ENCODE measurements at places on chromosomes 5 and 9.

GRCh38 chr9:127067603-127068220, 54.7 kb downstream of the ANGPTL2 start:
- no peak for DNase-seq

GRCh38 chr5:179258922-179259730, 86.1 kb downstream of the ADAMTS2 start:
- no peak for DNase-seq

DNA sequence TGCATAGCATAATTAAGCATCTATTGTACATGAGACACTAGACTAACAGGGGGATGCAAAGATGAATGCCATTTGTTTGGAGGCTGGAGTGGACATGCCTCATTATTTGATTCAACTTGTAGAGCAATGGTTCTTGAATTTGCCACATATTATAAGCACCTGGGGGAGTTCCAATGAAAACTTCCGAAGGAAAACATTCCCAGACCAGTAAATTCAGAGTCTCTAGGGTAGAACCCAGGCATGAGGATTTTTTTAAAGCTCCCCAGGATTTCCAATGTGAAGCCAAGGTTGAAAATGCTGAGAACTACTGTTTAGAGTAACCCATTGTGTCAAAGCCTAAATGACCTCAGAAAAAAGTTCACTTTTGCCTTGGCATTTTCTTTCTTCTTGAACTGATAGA, 93.9 kb upstream of the ITGA1 start:
- DNase-seq = no peak

DNA sequence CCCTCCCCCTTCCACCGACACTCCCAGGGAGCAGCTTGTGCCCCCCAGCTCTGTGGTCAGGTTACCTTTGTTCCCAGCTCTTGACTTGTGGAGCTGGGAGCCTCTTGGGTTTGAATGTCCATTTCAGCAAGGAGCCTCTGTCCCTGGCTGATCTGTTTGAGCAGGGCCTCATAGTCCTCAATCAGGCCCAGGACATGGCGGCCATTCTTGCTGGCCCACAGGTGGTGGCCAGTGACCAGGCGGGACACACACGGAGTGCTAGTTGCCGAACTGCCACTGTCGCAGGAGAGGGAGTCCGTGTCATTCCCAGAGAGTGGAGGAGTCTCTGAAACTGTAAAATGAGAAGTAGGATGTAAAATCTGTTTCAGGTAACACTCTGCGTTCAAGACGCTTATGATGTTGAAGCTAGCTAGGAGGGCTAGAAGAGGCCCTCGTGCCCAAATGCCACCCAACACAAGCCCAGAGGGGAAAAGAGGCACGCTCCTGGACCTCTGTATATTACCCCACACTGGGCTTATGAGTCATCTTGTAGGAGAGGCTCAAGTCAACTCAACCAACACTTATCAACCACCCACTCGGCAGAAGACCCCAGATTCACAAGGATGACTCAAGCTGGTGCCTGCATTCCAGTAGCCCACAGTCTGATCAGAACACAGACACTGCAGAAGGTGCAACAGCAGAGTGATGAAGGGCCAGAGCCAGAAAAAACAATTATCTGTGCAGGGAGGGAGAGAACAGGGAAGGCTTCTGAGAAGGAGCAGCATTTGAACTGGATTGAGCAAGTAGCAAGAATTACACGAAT, 177.0 kb downstream of the CDK5RAP2 start:
- DNase-seq = no peak

DNA sequence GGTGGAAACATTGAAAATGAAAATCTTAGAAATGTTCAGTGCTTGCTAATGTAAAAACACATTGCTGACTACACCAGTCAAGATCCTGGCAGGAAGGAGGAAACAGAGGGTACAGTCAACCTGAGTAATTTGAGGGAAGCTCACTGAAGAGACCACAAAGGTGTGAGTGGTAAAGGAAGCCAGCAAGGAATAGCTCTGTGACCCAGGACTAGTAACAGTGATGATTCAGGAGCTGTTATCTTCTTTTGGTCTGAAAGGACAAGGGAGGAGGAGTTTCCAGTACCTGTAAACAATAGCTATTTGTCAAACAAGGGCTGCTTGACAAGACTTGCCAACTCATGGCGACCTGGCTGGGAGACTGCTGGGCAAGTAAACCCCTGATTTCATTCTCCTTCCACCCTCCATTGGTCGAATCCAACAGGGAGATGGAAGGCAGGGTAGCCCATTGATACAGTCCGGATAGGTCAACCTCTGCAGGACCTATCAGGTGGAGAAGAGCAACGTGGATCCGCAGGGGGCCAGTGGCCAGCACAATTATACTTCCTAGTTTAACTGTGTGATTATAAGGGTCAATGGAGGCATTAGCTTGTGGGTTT, 68.1 kb downstream of the MAMDC2 start:
- no peak for DNase-seq

GRCh38 chr9:33129886-33130881, 37.0 kb downstream of the B4GALT1 start:
- peak; percentile 46 for DNase-seq

DNA sequence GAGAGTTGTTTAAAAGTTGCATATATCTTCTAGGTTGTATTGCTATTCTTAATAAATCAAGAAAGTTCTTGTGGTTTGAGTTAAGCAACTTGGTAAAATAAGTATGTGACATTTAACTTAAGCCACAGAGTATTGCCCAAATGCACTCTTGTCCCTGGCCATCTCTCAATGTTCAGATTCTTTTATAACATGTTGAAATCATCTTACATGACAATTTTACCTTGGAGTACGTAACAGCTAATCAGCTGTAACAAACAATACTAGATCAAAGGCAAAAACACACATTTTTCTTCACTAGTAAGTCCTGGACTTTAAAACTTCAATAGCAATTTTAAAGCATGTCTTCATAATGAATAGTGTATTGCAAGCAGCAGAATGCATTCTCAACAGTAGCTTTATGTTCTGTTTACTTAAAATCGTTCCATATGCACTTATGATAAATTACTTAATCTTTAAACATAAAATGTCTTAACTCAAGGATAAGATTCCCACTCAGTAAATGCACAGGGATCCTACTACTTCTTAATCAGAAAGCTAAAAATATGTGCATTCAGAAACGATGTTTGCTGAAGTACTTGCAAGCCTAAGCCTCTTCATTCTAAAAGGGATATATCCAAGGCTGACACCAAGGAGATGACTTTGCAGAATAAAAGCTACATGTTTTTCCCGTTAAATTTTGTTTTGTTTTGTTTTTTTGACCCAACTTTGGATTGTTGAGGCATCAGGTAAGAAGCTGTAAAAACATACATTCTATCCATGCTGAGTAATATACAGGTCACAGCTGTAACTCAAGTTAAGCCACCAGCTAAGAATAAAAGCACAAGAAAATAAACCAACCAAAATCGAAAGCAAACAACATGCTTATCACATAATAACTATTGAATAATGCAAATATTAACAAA, 86.1 kb upstream of the NFIB start:
- no peak for DNase-seq

DNA sequence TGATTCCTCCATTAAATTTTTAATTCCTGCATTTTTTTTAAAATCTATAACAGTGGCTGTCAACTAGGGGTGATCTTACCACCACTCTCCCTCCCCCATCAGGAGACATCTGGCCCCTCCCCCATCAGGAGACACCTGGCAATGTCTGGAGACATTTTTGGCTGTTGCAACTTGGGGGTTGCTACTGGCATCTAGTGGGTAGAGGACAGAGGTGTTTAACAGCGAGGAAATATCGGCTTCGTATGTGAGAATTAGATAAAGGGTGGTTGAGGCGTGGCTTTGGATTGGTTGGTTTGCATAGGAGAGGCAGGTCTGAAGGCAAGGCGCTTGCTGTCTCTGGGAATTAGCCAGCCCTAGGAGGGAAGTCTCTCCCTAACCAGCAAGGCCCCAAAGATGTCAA, 10.5 kb downstream of the CDHR2 start:
- peak; percentile 20 for DNase-seq

- DNase-seq = no peak
Measured at GRCh38 chr5:4189317-4189716, 593.7 kb downstream of the IRX1 start.

DNA sequence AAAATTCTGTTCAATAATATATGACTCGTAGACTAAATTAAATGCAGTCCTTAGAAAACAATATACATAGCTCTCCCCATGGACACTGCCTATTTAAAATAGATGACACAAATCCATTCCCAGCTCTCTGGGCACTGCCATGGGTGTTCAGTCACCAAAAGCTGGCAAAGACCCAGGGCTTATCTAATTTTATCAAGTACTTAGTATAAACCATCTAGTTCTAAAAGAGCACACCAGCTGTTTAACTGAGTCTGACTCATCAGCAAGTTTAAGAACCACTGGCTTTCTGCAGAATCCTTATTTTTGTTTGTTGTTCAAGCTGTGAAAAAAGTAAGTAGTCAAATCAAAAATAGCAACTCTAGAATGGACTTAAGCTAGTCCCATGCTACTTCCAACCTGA, 107.6 kb downstream of the PLPP1 start:
- DNase-seq = no peak

GRCh38 chr5:31900296-31900865, 261.4 kb downstream of the PDZD2 start:
- DNase-seq = no peak

GRCh38 chr5:142826741-142827492, 56.7 kb downstream of the ARHGAP26 start:
- no peak for DNase-seq

DNA sequence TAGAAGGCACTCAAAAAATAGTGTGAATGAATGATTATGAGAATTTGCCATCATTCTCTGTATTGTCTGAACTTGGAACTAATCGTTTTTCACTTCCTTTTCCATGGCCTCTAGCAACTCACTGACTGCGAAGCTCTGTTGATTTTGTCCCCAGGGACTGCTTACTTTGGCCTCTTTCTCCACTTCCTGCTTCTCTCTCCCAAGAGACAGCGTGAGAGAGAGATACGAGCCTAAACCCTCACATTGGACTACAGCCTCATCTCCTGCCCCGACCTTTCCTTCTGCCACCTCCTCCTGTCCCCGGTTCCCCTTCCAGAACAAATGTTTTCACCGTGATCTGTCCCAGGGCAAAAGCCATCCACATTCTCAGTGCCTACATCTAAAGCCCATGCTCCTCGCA, 300.8 kb upstream of the PANK3 start:
- DNase-seq = peak; percentile 13

DNA sequence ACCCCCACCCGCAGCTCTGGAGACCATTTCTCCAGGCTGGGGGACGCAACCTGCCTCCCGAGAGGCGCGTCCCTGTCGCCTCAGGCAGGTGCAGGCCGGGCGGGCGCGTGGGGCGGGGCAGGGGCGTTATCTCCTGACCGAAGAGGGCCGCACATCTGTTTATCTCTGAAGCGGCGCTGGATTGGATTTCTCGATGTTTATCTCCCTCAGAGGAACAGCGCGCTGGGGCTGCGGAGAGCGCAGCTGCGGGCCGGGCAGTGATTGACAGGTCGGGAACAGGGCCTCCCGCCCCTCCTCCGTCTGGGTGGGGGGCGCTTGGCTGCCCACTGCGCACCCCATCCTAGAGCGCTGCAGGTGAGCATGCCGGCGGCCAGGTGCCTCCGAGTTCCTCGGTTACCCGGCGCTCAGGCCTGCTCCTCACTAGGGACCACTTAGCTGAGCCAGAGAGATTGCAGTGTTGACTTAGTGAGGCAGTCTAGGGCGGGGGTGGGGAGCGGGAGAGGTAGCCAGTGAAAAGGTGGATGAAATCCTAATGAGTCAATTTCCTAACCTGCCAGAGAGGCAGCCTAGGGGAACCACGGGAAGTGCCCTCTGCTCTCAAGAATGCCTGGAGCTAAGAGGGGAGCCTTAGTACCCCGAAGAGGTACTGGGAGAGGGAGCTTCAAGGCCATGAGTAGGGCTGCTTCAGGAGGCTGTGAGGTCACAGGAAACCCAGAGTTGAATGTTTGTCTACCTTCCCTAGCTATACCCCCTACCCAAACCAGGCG, 39.6 kb upstream of the TIFAB start:
- no peak for DNase-seq

GRCh38 chr9:70589571-70590314, 175.3 kb upstream of the KLF9 start:
- no peak for DNase-seq

DNA sequence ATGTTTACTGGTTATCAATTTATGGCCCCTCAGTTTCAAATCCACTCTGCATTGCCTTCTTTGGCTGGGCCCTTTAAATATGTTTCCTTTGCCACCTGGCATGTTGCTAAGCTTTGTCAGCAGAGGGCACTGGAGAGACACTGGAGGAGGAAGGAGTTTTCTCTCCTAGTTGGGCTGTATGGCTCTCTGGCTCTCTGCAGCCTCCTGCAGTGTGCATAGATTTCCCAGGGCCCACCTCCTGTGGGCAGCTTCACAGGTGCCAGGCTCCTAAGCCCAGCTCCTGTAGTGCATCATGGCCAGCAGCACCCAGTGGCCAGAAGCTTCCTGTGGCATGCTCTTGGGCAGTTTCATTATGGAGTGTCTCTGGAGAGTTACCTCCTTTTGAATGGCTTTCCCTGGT, 23.3 kb downstream of the CAVIN4 start:
- no peak for DNase-seq

GRCh38 chr9:116358251-116358650, 204.7 kb downstream of the PAPPA start:
- no peak for DNase-seq

GRCh38 chr5:15002791-15003190, 131.2 kb upstream of the ANKH start:
- DNase-seq = no peak

DNA sequence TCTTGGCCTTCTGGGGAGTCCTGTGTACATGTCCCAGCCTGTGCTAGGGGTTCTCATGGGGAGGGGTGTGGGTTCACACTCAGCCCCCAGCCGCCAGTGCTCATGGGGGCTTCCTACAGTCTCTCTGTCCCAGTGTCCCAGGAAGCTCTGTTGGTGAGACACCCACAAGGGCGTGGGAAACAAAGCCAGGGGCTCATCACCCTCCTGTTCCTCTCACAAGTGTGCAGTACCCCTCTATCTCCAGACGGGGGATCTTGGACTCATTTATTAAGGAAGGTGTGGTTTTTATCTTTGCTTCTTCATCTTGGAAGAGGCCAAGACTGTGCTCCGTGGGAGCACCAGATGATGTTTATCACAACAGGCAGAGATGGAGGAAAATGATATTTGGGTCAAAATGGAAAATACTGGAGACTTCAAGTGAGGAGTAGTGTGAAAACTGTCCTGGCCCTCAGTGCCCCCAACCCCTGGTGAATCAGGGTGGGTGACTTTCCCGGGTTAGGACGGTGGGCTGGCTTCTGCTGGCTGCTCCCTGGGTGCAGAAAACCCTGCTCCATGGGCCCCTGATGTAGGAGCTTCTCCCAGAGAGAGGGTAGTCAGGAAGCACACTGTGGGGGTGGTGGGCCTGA, 15.2 kb downstream of the TMEM171 start:
- DNase-seq = no peak

- no peak for DNase-seq
Measured at GRCh38 chr5:133506181-133506580, 106.2 kb downstream of the FSTL4 start.

- DNase-seq = no peak
Measured at GRCh38 chr5:98519571-98519970, 253.9 kb upstream of the RGMB start.

- DNase-seq = no peak
Measured at GRCh38 chr9:2624051-2624682, 2.6 kb downstream of the VLDLR start.

Measured in naive B cell (primary cell).